ENCODE measurements at places on chromosomes 4 and X.
A peak's percentile ranks its signal among the peaks of the same experiment; 100 is the strongest.

GRCh38 chrX:67673741-67674274 is 130.0 kb downstream of the AR start:
- no peak for DNase-seq

DNA sequence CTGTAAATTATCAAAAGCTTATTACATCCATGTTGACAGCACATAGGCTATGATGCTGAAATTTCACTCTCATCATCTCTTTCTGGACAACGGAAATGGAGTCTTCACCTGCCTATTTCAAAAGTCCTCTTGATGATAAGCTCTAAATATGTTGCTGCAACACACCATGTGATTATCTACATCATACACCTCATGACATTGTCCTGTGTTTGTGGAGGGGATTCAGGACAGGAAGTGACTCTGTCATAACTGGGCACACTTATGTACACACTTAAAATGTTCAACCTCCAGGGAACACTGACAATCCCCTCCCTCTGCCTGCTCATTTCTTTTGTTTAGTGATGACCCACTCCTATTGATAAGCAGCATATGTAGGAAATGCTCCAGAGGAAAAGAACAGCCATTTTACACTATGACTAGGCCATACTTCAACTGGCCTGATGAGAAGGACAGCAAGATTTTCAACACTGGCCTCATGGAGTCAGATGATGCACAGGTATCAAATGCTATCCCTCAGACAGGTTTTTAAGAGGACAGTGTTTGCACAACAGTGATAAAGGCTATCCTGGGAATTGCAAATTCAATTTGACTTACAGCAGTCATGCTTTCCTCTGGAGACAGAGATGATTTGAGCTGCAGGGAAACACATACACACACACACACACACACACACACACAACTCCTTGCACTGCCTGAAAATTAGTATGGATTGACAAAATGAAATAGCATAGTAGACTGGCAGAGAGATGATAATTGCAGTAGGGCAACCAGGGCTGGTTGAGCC is 163.3 kb upstream of the RASGEF1B start:
- DNase-seq: no peak

GRCh38 chr4:21722157-21722839 is 226.3 kb downstream of the KCNIP4 start:
- peak; percentile 6 for DNase-seq

GRCh38 chrX:154368630-154369448 is 5.6 kb downstream of the FLNA start:
- DNase-seq: peak; percentile 95

DNA sequence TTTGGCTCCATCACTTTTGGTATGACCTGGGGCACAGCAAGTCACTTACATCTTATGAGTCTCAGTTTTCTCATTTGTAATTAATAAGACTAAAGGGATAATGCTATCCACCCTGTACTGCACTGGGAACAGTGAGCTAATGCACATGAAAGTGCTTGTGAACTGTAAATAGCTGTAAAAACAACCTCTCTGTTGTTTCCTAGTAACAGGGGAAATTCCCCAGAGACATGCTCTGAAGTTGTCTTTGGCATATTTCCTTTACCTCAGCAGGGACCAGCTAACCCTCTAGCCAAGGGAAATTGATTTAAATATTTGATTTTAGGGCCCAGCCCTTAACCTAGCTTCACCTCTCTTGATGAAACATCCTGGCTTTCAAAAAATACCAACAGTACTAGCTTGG is 6.1 kb upstream of the CYSLTR1 start:
- DNase-seq: peak; percentile 22

- no peak for DNase-seq
Observed at GRCh38 chrX:132751063-132751690, 207.3 kb downstream of the HS6ST2 start.

- DNase-seq: peak; percentile 10
Observed at GRCh38 chrX:30822068-30822681, 66.9 kb downstream of the TAB3 start.

- DNase-seq: peak; percentile 0
Observed at GRCh38 chr4:131430302-131430701, 1718.8 kb upstream of the PCDH10 start.

All from choroid plexus epithelial cell (primary cell).